Esophagus muscularis mucosa (tissue), 4 donors: ENCODE measurements at places on chromosomes 11 and 22. TPM values are rescaled to one million over a fixed set of nuclear protein-coding genes. Genes with fewer than 3 reads are reported as not detected.

GRCh38 chr22:37999640-38000272, 15.4 kb upstream of the SOX10 start:
- H3K4me3 ChIP-seq, result no peak overlapping the region
- no peaks in the 10 kb centered on the region for H3K27me3 ChIP-seq
- H3K27ac ChIP-seq, result peak overlapping the region; percentile 65
- H3K4me1 ChIP-seq, result peaks cover 22% of the 10 kb centered on the region
- no peak for DNase-seq

GRCh38 chr11:74948898-74949752, at the start of the genes SPCS2 and XRRA1:
Gene SPCS2 (plus strand): TSS chr11:74949266. CDS start chr11:74949286, 20 bp downstream.
Gene XRRA1 (minus strand): TSS chr11:74949091. CDS start chr11:74940878, 8,213 bp downstream.
- peaks cover 16% of the 10 kb centered on the region for H3K36me3 ChIP-seq
- H3K4me3 ChIP-seq, result peak within 1 kb of the TSS; percentile 71
- peak within 1 kb of the TSS; percentile 90 for H3K27ac ChIP-seq

DNA sequence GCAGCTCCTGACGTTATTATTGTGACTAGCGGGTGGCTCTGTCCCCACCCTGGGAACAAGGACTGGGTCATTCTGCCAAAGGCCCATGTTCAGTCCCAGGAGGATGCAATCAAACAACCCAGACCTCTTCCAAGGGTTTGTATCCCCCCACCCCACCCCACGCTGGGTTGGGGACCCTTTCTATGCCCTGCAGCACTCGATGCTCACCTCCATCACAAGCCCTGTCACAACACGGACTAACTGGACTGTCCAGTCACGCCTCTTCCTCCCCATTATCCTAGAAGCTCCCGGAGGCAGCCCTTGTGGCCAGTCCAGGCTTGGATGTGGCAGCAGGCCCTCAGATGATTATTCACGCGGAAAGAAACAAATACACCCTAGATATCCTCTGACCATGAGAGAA, 3.7 kb downstream of the SHANK2 start:
- peaks cover 32% of the 10 kb centered on the region for H3K27me3 ChIP-seq
- H3K27ac ChIP-seq, result no peak overlapping the region
- DNase-seq, result no peak
- H3K4me3 ChIP-seq, result no peak overlapping the region
- H3K36me3 ChIP-seq, result no peaks in the 10 kb centered on the region

GRCh38 chr11:70642266-70642665, 243.9 kb downstream of the CTTN start:
- no peaks in the 10 kb centered on the region for H3K36me3 ChIP-seq
- no peak overlapping the region for H3K27ac ChIP-seq
- no peak for DNase-seq
- peaks cover 14% of the 10 kb centered on the region for H3K27me3 ChIP-seq
- H3K4me1 ChIP-seq, result no peaks in the 10 kb centered on the region

DNA sequence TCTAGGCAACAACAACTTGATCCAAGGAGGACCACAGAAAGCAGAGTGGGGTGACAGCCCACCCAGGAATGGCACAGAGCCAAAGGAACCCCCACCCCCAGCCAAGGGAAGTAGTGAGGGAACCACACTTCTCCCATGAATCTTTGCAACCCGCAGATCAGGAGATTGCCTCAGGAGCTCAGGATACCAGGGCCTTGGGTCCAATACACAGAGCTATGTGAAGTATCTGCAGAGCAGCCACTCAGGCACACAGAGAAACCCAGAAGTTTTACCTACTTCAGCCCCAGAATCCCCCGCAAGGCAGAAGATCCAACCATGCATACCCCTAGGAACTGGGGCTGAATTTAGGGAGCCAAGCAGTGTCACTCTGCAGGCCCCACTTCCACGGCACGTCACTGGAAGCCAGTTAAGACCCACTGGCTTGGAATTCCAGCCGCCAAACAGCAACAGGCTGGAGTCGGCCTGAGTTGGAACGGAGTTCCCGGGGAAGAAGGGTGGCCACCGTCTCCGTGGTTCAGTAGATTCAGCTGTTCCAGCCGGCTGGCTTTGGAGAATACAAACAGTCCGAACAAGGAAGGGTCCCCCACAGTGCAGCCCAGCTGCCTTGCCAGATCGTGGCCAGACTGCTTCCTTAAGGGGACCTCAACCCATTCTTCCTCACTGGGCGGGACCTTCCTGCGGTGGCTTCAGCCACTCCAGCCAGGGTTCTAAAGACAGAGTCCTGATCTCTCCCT, 174.1 kb downstream of the TTC28 start:
- no peaks in the 10 kb centered on the region for H3K4me1 ChIP-seq
- H3K27me3 ChIP-seq, result no peaks in the 10 kb centered on the region
- no peak overlapping the region for H3K4me3 ChIP-seq
- no peak for DNase-seq
- H3K27ac ChIP-seq, result no peak overlapping the region

TMPRSS13 gene
- total RNA-seq, result not detected
